GOT3 (cell line): ENCODE measurements at places on chromosomes 5 and 9.

GRCh38 chr5:157516006-157516405 lies 56.0 kb downstream of the NIPAL4 start:
- no peak for DNase-seq

DNA sequence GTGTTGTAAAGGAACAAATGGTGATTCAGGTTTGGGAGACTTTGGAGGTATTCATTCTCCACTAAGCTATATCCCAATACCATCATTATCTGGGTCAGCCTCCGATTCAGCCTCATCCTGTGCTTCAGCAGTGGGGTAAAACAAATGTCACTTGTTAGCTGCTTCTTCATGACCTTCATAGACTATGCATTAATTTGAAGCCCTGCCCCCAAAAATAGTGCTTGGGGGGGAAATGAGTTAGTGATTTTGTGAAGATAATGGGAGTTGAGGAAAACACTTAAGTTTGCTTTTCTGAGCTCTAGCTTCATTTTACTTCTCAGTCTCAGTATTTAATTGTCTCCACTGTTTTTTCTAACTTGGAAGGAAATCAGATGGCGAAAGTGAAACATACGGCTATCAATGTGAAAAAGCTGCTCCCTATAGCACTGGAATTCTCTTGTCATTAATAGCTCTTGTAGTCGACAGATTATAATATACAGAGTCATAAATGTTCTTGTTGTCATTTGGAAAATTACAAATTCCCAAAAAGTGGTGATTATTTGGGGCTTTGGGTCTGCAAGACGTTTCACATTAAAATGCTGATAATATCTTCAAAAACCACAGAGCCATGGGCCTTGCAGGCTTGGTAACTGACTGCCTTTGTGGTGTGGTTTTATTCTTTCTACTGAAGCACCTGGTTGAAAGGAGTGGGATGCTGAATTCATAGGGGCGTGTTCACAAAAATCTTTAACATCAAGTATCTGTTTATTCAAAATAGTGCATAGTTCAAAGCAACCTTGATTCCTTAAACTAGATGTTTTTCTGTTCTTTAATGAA lies 40.0 kb downstream of the PIK3R1 start:
- no peak for DNase-seq

- no peak for DNase-seq
Observed at GRCh38 chr9:110626101-110626829, 42.3 kb upstream of the MUSK start.

DNA sequence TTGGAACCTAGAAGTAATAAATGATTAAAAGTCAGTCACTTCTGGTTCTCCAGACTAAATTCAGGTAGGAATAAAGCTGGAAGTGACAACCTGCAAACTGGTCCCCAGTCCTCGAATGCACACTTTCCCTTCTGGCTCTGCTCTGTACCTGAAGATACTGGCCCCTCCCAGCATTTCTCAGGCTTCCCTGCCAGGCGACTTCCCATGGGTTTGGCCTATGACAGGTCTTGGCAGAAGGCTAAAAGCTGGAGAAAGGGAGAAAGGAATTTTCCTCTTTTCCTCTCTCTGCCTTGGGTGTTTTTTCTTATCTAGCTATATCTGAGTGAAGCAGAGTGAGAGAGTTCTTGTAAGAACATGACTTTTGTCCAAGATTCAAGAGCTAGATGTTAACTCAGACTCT lies 1005.7 kb downstream of the DTWD2 start:
- DNase-seq, result no peak

DNA sequence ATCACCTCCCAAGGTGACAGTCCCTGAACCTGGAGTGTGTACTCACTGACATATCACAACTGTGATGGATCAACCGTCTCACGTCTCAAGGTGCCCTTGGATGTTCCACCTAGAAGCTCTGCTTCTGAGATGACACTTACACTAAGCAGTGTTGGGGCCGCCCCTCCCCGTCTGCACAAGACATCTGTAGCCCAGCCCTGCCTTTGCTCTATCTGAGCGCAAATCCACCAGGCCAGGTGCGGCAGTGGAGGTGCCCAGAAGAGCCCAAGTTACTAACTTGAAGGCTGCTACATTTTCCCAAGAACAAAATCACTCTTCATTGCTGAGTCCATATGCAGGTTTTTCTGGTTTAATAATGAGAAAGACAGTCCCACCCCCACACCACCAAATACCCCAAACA lies 148.3 kb downstream of the FSTL4 start:
- no peak for DNase-seq

DNA sequence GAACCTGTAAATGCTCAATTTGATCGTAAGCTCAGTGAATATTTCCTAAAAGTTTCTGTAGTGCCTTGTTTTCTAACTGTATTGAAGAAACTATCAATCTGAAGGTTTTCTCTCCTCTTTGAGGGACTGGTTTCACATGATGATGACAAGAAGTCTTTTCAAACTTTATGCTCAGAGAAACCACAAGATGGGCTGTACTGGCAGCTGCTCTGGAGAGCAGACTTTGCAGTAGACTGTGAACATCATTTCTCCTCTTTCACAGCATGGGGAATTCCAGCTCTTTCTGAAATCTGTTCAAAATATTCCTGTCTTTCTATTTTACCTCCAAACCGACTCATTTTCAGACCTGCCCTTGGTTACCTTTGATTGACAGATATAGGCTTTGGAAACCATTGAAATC lies 194.4 kb downstream of the IZUMO3 start:
- no peak for DNase-seq

GRCh38 chr5:538801-539468 lies 14.7 kb upstream of the SLC9A3 start:
- DNase-seq, result no peak

- DNase-seq, result no peak
Observed at GRCh38 chr9:37034305-37034937, 353 bp upstream of the PAX5 start.

- no peak for DNase-seq
Observed at GRCh38 chr9:10873999-10874398, 261.2 kb upstream of the PTPRD start.

- DNase-seq, result no peak
Observed at GRCh38 chr5:109239456-109239855, 170.3 kb downstream of the PJA2 start.

- no peak for DNase-seq
Observed at GRCh38 chr5:34639852-34640626, 16.1 kb upstream of the RAI14 start.

DNA sequence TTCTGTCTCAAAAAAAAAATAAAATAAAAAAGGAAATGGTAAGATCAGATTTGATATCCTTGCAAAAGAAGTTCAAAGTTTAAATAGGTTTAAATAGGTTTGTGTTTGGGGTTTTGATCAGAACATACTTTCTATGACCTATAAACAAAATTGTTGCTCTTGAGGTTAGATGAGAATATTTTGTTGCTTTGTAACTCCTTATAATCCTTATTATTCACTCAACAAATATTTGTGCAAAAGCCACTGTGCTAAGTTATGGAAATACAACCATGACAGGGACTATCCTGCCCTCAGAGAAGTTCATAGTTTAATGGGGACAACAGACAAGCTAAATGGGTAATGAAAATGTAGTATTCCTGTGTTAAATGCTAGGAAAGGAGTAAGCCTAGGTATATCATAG lies 71.5 kb downstream of the INVS start:
- DNase-seq, result no peak

GRCh38 chr5:59330680-59331079 lies 562.8 kb downstream of the PDE4D start:
- no peak for DNase-seq

DNA sequence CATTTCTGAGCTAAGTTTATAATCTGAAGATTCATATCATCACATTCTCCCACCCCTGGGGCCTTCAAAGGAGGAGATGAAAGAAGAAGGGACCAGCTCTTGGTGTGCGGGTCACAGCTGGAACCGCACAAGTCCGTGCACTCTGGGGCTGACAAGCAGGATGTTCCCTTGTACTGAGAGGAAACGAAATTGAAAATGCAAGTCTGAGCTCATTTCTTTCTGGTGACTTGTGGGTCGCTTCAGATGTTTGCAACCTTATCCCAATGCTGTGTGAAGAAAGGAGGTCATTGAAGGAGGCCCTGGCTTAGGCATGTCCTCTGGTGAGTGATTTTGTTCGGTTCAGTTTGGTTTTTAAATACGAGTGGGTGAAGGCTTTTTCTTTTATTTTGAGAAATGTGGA lies 59.6 kb downstream of the C9orf152 start:
- DNase-seq, result no peak

GRCh38 chr5:160792732-160793529 lies 59.1 kb downstream of the ATP10B start:
- DNase-seq, result no peak
